ENCODE measurements at places on chromosomes 2 and 18.

DNA sequence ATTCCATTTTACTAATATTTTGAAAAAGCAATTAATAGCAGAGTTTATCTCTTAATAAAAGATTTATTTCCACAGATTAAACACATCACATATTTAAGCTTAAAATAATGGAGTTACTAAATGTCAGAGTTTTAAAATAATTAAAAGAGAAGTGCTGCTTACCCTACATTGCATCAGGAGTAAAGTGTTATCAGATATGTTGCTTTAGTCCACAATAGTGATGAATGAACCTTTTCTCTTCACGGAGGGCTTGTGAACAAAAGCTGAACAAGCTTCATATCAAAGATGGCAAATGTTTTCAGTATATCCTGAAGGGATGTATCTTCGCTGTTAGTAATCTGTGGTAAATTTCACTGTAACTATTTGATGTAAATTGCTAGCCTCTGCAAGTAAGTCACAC lies 69.4 kb upstream of the TTC27 start:
- no peak for DNase-seq

DNA sequence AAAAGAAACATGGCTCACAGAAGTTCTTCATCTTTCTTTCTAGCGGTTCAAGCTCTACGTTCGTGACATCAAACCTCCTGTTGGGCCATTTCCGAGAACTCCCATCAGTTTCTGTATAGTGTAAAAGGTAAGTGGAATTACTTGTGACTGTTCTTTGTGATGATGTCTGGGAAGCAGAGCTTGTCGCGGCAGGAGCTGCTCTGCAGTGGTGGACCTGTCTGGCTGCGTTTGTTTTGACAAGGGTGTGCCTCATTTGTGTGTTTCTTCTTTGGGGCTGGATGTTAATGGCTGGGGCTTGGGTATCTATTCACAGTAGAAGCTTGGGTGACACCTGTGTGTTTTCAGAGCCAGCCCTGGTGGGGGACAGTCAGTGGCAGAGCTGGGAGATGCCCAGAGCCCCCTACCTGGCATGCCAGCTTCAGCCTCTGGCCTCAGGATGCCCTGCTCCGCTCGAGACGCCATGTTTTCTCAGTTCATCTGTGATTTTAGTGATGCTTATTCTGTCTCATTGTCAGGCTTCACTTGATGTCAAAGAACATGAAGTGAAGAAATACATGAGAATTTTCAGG lies 59.6 kb downstream of the LDLRAD4 start:
- DNase-seq, result no peak

- no peak for DNase-seq
Measured at GRCh38 chr2:200466425-200467418, 43.1 kb downstream of the KCTD18 start.

- DNase-seq, result no peak
Measured at GRCh38 chr2:233380132-233380895, 26.0 kb downstream of the DGKD start.

GRCh38 chr18:1270081-1270480 lies 365.4 kb downstream of the ADCYAP1 start:
- no peak for DNase-seq

- peak; percentile 43 for DNase-seq
Measured at GRCh38 chr18:58529714-58530354, 99.1 kb downstream of the ALPK2 start.

DNA sequence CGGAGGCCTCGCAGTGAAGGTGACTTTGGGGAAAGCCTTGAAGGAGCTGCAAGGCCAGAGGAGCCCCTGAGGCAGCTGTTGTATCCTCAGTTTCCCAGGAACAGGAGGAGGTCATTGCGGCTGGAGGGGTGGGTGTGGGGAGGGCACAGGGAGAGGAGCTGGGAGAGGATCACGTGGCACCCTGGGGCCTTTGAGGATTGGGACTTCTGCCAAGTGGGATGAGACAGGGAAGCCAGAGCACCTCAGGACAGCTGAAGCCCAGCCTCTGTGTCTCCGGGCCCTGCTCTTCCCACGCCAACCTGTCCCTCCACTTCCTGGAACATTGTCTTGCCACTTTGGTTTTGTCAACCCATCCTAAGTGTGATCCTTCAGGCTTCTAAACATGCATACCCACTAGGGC lies 19.4 kb upstream of the RRM2 start:
- no peak for DNase-seq

- no peak for DNase-seq
Measured at GRCh38 chr2:165443511-165443910, 26.0 kb upstream of the CSRNP3 start.

GRCh38 chr18:45793264-45793965 lies 32.1 kb upstream of the SIGLEC15 start:
- DNase-seq, result no peak

- no peak for DNase-seq
Measured at GRCh38 chr18:336713-337112, 68.9 kb upstream of the THOC1 start.

DNA sequence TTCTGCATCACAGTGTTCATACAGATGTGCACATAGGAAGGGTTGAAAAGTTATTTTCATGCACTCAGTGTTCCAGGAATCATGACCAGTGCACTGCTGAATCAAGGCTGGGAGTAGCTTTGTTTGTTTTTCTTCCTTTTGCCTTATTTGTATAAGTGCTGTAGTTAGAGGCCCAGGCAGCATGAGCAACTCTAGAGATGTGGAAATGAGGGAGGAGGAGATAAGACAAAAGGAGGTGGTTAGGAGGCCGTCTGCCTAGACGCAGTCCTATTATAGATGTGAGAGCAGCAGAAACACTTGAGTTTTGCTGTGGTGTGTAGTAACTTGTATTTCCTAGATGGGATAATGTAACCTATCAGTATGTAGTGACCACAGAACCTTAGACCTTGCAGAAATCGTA lies 264.3 kb upstream of the RASGRP3 start:
- DNase-seq, result no peak

DNA sequence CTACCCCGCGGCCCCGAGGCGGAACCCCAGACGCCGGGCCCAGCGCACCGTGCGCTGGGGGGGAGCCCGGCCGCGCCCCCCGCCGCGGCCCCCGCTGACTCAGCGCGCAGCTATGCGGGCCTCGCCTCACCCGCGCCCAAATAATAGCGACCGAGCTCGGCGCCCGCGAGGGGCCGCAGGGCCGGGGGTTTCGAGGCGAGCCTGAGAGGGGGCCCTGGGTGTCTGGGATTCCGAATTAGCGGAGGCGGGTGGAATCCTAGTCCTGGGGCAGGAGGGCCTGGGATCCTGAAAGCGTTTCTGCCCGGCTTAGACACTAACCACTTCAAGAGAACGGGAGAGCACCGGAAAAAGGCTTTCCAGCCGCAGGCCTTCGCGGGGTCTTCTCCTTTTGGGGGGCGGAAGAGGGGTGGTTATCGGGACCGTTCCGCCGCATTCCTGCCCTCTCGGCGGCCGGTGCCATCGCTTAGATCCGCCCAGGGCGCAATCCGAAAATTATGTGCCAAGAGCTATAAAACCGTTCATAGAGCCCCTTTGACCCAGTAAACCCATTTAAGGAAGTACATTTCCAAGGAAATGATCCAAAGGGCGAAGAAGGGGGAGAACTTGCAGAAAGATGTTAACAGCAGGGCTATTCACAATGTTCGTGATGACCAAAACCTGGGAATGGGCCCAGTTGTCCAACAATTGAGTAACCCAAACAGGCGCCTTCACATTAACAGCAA lies 681 bp upstream of the ROCK2 start:
- DNase-seq, result no peak

GRCh38 chr18:44922968-44923367 lies 242.3 kb downstream of the SETBP1 start:
- no peak for DNase-seq

GRCh38 chr2:194383401-194383800 lies 1273.6 kb upstream of the SLC39A10 start:
- no peak for DNase-seq

GRCh38 chr18:34942975-34943374 lies 98.2 kb upstream of the MAPRE2 start:
- DNase-seq, result no peak

- DNase-seq, result no peak
Measured at GRCh38 chr2:157359628-157360027, 34.0 kb upstream of the ERMN start.

DNA sequence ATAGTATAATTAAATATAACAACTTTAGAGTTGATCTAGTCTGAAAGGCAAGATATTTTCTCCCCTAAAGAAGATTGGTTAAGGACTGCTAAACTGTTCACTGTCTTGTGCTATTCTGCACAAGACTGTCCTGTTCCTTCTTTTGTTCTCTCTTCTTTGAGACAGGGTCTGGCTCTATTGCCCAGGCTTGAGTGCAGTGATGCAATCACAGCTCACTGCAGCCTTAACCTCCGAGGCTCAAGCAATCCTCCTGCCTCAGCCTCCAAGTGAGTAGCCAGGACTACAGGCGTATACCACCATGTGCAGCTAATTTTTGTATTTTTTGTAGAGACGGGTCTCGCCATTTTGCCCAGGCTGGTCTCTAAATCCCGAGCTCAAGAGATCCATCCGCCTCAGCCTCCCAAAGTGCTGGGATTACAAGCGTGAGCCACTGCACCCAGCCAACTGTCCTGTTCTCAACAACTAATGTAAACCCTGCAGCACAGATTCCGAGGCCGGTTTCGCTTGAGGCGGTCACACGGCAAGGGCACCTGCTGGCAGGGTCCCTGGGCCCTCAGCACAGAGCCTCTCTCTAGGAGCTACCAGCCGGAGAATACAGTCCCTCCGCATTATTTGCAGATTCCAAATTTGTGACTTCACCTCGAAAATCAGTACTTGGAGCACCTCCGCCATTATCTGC lies 16.4 kb downstream of the PXDN start:
- no peak for DNase-seq

GRCh38 chr2:19358242-19359020 lies at the start of gene OSR1:
Gene OSR1, minus strand, starts transcription at chr2:19358623. Its CDS starts 4,818 bp downstream, at chr2:19353805.
- DNase-seq, result peak; percentile 49

DNA sequence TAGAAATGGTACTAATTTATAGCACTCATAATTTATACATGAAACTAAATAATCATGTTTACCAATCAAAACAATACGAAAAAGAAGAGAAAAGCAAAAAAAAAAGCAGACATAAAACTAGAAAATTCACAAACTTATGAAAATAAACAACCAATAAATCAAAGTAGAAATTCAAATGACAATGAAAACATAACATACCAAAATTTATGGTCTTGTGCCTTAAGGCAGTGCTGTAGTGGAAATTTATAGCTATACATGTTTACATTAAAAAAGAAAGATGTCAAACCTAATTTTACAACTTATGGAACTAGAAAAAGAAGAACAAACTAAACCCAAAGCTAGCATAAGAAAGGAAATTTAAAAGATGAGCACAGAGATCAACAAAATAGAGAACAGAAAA lies 16.1 kb upstream of the SPR start:
- DNase-seq, result no peak

DNA sequence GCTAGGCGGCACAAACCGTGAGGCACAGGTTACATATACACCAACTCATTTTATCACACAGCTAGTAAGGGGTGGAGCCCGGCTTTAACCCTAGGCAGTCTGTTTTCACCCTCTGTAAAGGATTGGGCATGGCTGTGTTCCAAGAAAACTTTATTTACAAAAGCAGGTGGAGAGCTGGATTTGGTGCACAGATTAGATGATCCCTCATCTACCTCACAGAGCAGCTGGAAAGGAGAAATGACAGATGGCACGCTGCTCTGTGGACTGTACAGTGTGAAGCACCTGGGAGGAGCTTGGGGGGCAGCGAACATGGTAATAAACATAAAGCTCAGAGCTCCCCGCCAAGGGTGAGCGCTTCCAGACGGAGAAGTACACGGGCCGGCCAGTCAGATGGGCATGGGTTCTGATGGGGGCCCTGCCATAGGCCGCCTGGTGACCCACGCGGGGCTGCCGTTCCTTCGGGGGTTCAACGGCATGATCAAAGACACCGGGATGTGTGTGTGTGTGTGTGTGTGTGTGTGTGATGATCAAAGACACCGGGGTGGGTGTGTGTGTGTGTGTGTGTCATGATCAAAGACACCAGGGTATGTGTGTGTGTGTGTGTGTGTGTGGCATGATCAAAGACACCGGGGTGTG lies 862 bp upstream of the TMEM177 start:
- DNase-seq, result peak; percentile 56

- DNase-seq, result no peak
Measured at GRCh38 chr2:230583581-230583980, 129.1 kb upstream of the CAB39 start.

DNA sequence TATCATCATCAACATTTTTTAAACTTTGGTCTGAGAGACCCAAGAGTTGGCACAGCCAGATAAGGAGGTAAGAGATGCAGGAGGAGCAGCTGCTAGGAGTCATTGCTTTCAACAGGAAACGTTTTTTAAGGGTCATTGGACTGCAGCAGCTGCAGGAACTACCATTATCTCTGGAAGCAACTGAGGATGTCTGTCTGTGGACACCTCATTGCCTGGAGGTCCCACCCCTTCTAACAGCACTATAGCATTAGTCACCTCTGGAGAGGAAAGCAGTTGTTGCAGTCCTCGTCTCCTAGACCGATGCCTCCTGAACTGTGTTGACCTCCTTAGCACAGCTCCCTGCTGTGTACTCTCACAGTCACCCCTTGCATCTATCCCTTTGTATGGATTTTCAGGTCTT lies 21.5 kb upstream of the FSHR start:
- DNase-seq, result no peak

- no peak for DNase-seq
Measured at GRCh38 chr2:138217975-138218374, 253.7 kb downstream of the HNMT start.

DNA sequence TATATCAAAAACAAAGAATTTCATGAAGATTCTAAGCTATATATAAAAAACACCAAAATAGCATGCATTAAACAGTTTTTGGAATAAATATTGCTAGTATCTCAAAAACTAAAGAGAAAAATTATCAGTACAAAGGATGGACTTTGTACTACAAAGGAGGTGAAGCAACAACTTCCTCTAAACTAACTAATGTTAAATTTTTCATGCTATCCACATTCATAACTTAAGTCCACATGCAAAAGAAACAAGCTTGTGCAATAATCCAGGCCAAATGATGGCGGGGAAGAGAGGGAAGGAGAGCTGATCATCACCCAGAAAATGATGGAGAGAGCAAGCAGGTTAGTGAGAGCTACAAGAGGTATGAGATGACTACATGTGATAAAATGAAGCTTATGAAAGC lies 70.1 kb downstream of the KIDINS220 start:
- peak; percentile 28 for DNase-seq

DNA sequence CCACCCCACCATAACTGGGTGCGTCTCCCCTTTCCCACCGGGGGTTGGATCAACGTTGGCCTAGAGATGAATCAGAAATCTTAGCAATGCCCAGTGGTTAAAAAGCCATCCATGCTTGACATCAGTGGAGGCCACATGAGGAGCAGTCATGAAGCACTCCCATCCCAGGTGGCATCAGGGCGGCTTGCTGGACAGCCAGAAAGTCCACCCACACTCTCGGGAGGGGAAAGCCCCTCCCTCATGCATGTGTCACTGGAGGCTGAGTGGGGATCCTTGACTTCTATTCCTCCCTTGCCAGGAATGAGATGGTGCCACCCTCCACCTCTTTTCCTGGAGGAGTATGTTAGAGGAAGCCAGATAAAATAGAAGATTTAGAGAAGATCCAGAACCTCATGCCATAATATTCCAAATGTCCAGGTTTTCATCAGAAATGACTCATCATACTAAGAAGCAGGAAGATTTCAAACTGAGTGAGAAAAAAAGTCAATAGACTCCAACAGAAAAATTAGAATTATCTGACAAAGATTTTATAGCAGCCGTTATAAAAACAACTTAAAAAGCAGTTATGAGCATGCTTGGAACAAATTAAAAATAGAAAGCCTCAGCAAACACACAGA lies 507.1 kb upstream of the ID2 start:
- DNase-seq, result no peak
